ENCODE measurements at places on chromosomes 16 and 17.

- DNase-seq: no peak
These were observed 65.5 kb upstream of the DOC2B start for GRCh38 chr17:246851-247421.

GRCh38 chr16:71771571-71771970 lies 37.1 kb downstream of the AP1G1 start:
- no peak for DNase-seq

DNA sequence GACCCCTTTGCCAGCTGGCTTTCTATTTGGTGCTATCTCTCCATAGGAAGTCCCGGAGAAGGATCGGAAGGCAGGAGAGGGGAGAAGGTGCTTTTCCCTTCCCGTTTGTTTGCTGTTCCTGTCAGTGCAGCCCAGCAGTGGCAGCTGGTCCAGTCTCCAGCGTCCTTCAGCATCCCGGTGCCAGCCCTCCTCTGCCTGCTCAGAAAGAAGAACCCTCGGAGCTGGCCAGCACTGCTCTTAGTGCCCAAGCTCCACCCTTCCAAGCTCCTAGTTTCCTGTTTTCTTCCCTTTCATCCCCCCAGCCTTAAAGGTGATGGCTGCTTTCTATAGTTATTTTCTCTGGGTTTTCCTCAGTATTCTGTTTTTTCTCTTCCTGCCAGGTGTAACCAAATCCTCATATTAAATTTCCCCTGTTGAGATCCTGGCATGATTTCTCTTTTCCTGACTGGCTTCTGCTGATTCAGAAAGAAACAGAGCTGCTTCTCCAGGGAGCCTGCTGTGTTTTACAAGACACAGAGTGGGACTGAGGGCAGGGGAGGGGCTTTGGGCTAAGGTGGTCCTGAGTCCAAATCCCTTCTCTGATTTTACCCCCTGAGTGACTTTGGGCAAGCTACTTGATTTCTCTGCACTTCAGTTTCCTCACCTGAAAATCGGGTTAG lies 186.8 kb downstream of the COPRS start:
- DNase-seq: no peak

DNA sequence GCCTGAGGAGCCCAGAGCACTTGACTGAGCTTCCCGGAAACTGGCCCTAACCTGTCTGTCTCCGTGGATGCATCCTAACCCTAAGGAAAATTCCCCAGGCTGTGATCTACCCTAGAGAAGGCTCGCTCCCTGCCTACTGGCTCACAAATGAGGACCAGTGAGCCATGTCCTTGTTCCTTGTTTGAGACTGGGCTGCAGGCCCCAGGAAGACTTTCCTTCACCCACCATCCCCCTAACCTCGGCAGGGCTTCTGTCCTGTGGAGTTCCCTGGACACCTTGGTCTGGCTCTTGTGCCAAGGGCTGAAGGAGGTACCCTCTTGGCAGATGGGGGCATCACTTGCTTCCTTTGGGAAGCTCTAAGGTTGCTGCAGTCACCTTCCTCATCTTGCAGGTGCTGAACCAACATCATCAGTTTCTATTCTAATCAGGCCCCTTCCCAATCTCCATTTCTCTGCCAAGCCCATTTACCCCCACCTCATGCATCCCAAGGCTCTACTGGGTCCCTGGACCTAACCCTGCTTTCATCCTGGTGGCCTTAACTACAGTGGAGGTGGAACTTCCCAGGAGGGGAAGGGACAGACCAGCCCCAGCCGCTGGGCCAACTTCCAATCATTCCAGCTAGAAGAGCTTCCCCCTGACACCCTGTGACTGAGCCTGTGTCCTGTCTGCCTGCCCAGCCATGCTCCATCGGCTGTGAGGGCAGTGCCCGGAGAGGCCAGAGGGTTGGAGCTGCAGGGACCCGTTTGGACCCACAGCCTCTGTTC lies 12.4 kb downstream of the RNF40 start:
- DNase-seq: no peak

DNA sequence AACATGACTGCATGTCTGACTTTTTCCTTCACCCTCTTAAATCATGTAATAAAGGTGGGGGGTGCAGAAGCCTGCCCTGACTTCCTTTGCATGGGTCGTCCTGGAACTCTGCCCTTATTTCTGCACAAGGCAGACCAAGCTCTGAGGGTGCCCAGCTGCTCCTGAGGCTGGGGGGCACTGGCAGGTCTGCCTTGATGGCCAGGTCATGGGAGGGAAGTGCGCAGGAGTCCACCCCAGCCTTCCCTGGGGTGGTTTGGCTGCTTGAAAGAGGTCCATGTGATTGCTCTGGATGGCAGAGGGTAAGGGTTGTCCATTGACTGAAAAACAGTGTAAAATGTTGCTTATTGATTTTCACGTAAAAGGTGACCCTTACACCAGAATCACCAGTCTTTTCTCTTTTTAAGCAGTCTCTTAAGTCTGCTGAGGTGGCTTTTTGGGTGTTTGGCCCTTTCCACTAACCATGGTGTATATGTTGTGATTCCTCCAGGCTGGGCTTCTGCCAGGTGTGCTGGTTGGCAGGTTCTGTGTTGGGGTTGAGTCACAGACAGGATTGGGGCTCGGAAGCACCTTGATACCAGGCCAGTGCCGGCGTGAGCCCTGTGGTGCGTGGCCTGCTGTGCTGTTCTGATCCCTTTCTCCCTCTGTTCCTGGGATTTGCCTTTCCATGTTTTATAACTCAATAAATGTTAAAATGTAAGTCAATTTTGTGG lies 19.4 kb downstream of the DHX38 start:
- no peak for DNase-seq

- no peak for DNase-seq
These were observed 15.9 kb downstream of the CMTM3 start for GRCh38 chr16:66620429-66620795.

DNA sequence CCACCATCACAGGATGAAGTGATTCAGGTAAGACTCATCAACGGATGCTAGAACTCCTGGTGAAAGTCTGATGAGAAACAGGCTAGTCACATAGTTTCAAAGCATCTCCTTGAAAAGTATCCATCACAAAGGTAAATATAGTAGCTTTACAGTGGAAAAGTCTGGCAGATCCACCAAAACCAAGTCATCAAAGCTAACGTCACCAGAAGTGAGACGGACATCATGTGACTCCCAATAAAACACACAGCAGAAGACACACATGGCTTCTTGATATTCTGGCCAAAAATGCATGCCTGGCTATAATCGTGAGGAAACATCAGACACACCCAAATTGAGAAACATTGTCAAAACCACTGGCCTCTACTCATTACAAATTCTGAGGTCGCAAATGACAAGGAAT lies 17.9 kb upstream of the TRPV3 start:
- DNase-seq: no peak

- no peak for DNase-seq
These were observed 3.7 kb downstream of the NLGN2 start for GRCh38 chr17:7411427-7411750.

GRCh38 chr16:56643080-56643778 lies 4.8 kb downstream of the MT1A start:
- DNase-seq: peak; percentile 81

Measured in activated CD4-positive, alpha-beta T cell treated with anti-CD3 and anti-CD28 coated beads, Interleukin-2, Interleukin-6, amounts not matched to agents 100 ng/mL and 50 ng/mL, durations not matched to agents 16 hours and 8 hours (primary cell).